GM23248 (cell line): ENCODE measurements at places on chromosomes 4 and X. TPM values are rescaled to one million over a fixed set of nuclear protein-coding genes. Genes with fewer than 3 reads are reported as not detected.

DNA sequence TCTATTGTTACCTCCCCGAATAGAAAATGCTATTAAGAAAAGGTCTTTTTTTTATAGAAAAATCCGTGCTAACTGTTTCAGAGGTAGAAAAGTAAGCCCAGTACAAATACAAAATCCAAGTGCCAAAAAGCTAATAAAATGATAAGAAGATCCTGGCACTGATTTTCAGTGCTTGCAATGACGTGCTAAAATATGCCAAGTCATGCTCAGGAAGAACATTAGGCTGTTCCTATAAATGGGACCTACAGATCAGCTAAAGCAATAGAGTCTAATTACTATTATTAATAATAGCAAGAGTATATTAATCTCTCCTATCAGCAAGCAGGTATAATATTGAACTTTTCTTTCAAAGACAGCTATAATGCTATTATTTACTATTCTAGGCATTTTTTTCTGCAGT lies 305.8 kb downstream of the PPARGC1A start:
- DNase-seq: no peak

The ZNF157 gene
- total RNA-seq: not detected in 2 replicates

The SLAIN2 gene
- total RNA-seq: 60.4 and 98.3 TPM in 2 replicates

DNA sequence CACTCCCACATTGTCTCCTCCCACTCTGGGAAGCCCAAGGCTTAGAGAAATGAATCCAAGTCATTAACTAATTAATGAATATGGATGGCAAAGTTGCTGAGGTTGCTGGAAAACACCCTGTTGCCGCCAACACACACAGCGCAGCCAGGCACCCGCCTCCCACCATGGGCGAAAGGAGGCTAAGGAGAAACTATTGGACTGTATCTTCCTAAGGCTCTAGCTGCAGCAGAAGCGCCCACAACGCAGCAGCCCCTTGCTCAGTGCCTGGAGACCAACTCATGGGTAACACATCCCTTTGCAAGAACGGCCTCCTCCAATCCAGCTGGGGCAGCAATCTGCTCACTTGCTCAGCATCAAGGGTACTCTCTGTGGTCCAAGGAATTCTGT lies 34.2 kb downstream of the TSC22D3 start:
- DNase-seq: peak; percentile 10
